Panc1 (cell line): ENCODE measurements at places on chromosomes 1 and 21.

- no peak for DNase-seq
Observed at GRCh38 chr1:206745301-206745700, 25.3 kb upstream of the IL19 start.

DNA sequence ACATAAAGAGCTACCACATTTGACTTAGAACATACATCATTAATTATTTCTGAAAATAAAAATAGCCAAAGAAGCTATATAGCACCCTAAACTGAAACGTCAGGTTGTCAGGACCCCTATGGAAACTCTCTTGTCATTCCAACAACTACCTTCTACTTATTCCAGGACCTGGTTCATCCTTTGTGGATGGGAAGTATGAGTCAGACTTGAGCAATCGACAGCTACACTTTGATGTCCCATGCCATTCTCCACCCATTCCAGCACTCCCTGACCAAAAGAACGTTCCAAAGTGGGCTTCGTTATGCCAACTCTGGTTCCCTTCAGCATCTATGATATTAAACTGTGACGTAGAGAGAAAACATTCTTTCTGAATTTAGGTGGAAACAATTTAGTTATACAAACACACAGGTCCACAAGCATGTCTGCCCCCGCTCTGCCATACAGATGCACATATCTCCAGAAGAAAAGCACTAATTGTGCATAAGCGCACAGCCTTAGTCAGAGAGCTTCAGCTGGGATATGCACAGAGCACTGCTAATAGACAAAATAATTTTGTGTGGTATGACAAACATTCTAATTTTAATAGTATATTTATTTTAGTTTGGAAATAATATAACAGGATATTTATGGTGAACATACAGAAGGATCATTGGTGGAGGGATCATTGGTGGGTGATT lies 723.1 kb upstream of the B3GALT2 start:
- no peak for DNase-seq

DNA sequence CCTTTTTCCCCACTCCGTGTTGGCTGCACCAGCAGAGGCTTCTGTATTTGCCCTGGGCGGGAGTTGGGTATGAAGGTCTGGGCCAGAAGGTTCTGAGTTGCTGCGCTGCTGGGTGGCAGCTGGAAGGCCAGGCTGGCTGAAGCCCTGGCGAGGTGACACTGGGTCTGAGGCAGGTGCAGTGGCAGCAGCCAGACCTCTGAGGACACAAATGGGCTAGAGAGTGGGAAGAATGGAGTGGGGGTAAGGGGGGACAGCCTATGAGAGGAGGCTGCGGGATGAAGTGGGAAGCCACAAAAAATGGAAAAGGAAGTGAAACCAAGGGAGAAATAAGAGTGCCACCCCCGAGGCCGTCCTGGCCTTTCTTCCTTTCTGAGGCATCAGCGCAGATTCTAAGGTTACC lies 53.2 kb downstream of the STX6 start:
- no peak for DNase-seq

GRCh38 chr1:37153116-37154100 lies 119.1 kb upstream of the GRIK3 start:
- no peak for DNase-seq
